ENCODE measurements at places on chromosomes 4 and X.

DNA sequence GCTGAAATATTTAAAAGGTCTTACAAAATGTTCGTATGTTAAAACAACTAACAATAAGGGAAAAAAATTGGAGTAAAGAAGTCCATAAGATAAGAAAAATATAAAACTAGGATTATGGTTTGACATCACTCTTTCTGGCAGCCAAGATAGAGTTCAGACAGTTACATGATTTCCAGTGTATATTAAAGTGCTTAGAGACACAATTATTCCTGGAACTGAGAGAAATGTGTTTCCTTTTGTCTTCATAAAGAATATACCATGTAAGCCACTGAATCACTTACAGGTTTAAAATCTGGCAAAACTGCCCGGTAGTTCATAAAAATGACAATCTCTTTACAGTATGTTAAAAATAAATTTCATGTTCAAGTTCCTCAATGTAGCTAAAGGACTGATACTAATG lies 538.7 kb upstream of the ATOH1 start:
- no peak for DNase-seq

DNA sequence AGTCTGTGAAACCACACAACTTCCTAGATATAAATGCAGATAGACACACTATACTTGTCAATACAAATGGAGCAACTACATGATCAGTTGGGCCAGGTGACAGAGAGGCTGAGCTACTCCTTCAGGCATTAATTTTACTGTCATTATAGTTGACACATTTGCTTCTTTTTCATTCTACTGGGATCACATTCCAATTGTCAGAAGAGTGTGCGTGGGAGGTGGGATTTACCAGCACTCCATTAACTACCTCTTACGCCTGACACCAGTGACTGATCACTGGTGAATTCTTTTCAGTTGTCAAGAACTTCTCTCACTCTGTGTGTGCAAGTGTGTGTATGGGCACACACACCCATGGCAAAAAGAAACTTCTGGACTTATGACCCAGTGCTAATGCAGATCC lies 94.2 kb upstream of the DIAPH2 start:
- no peak for DNase-seq

DNA sequence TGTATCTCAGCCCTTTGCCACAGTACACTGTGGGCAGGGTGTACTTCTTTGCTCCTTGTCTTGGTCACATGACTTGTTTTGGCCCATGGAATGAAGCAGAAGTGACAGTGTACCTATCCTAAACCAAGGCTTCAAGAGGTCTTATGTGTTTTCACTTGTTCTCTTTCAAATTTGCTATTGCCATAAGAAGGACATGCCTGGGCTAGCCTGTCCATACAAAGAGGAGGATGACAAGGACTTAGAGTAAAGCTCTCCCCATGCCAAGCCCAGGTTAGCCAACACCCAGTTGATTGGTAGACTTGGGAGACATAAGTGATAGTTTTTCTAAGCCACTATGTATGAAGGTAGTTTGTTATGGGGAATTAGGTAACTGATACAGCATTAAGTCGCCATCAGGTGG lies 141.1 kb upstream of the MID1 start:
- no peak for DNase-seq

DNA sequence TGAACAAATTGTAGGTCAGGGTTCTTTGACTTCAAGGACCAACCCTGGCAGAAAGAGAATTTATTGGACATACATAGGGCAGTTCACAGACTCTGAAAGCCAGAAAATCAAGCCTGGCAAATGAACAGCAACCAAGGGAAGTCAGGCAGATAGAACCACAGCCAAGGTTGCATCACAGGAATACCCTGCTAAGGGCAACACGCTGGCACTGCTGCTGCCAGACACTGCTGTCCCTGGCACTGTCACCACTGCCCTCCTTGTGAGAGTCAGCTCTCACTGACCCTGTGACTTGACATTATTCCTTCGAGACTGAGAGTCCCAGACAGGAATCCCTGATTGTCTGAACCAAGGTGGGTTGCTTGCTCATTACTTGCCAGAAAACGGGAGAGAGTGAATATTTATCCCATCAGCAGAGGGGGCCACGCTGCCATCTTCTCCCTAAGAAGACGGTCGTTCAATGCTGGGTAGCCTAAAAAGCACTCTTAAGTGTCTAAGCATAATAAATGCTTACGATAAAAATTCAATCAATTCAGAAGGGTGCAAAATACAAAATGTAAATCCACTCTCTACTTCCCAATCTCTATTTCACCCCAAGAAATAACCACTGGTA lies 23.2 kb upstream of the PTTG2 start:
- DNase-seq, result no peak

DNA sequence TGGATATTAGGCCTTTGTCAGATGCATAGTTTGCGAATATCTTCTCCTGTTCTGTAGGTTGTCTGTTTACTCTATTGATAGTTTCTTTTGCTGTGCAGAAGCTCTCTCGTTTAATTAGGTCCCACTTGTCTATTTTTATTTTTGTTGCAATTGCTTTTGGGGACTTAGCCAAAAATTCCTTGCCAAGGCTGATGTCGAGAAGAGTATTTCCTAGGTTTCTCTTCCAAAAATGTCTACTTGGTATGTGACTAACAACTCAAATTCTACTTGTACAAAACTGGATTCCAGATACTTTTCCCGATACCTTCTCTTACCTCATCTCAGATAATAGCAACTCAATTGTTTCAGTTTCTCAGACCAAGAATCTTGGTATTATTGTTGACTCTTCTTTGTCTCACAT lies 142.4 kb upstream of the GLRA2 start:
- no peak for DNase-seq

DNA sequence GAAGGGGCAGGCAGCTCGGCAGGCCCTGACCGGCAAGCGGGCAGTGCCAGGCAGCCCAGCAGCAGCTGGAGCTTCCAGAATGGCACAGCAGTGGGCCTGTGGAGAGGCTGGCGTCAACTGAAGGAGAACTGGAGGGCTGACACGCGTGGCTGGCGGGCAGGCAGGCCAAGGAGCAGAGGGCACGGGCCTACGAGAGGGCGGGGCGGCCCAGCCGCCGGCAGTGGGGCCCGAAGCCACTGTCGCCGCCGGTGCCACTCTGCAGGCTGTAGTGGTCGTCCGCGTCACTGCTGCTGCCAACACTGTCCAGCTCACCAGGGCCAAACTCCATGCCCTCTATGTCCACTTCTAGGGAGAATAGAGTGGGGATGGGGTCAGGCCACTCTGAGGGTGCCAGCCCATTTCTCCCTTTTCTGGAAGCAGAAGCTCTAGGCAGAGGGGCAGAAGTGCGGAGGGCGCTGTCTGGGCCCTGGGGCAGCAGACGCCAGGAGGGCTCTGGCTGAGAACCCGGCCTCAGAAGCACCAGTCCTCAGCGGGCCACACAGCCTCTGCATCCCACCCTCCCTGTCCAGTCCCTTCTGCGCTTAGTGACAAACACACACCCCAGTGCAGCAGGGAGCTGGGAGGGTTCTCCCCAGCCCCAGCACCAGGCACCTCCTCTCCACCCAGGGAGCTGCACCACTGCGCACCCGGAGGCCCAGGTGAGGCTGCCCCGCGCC lies 8.6 kb upstream of the HAUS3 start:
- no peak for DNase-seq

GRCh38 chr4:147110473-147111367 lies 165.1 kb upstream of the TTC29 start:
- no peak for DNase-seq

- no peak for DNase-seq
Measured at GRCh38 chr4:27278615-27279375, 418.2 kb downstream of the STIM2 start.

GRCh38 chrX:24443918-24444317 lies 21.2 kb upstream of the PDK3 start:
- DNase-seq, result no peak

DNA sequence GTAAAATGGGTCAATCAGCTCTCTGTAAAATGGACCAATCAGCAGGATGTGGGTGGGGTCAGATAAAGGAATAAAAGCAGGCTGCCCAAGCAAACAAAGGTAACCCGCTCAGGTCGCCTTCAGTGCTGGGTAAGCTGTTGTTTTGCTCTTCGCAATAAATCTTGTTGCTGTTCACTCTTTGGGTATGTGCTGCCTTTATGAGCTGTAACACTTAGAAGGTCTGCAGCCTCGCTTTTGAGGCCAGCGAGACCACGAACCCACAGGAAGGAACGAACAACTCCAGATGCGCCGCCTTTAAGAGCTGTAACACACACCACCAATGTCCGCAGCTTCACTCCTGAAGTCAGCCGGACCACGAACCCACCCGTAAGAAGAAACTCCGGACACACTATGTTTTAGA lies 11.5 kb upstream of the CAMK2D start:
- DNase-seq, result no peak

DNA sequence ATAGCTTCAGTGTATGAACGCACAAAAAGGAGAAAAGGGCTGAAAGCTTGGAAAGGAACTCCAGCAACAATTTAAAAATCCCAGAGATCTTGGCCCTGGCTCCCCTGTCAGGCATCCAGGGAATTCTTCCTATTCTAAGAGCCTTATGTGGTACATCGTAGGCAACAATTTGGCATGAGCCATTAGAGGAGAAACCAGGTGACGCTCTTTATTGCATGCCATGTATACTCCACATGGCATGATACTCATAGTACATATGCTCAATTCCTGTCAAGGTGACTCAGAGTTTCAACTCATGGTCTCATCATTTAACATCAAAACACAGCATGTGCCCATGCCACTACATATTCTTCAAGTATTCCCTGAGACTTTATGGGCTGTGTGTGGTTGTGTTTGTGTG lies 191.3 kb downstream of the OR13H1 start:
- no peak for DNase-seq

- no peak for DNase-seq
Measured at GRCh38 chrX:903116-903515, 272.5 kb downstream of the SHOX start.

DNA sequence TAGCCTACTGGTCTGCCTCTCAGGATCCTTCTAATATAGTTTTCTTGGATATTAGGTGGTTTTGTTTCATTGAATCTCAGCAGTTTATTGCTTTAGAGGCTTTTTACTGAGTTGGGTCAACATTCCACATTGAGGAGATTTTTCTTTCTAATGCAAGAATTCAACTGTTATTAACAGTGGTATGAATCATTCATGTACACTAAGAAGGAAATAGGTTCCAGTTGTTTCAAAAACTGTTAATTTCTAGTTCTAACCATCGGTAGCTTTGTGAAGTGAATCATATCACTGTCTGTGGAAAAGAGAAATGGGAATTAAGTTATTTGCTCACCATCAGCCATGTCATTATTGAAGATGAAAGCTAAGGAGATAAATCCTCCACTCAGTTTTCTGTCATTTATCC lies 331.5 kb downstream of the RPA4 start:
- no peak for DNase-seq

DNA sequence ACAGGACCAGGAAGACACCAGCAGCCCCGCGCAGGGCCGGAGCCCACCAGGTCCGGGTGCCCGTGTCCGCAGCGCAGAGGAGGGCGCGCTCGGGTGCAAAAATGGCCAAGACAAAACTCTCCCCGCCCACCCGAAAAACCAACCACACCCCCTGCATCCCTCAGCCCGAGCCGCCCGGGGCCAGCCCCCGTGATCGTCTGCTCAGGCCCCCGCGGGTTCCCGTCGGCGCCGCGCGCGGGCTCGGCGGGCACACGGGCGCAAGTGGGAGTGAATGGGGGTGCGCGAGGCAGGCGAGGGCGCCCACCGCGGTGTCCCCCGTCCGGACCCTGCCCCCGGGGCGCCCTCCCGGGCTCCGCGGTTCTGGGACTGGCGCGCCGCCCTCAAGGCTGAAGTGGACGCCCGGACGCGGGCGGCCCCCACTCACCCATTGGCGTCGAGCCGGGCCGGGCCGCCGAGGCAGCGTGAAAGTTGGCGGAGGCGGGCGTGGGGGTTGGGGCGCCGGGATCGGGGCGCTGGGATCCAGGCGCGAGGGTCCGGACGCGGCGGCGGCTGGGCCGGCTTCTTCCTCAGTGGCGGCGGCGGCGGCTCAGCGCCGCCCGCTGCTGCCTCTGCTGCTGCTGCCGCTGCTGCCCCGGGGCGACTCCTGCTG lies 393 bp downstream of the SH3KBP1 start:
- no peak for DNase-seq

DNA sequence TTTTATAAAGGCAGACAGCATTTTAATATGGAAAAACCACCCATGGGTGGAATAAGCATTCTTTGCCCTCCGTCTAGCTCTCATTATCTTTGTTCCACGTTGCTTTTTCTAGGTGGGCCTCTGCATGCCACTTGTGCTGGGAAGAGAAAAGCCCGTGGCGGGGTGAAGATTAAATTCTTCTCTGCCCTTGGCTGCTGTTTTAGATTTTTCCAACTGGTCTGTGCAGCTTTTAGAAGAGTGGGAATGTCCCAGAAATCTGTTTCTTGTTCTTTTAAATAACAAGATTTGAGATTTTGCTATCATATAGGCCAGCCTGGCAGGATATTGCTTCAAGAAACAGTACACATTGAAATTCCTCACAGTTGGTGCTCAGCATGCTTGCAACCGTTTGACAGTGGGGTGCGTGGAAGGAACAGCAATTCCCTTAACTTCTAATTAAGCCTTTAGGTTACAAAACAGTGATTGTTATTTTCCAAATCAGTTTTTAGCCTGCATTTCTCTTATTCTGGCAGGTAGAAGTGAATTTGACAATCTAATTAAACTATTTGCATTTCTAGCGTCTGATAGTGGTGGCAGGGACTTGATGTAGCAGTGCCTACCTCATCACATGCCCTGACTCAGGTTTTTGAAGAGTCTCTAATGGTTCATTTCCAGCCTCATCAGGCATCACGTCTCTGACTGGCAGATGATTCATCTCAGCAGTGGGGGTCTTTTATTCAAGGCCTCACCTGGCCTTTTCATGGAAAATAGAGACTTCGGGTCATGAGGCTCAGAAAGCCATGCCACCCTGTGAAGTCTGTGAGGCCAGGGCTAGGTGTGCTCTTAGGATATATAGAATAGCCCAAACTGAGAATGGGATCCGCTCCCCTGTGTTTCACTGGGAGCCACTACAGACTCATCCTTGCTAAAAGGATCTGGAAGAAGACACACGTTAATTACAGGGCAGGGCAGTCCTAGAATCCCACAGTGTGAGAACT lies 50.8 kb downstream of the PPEF1 start:
- DNase-seq, result no peak

- DNase-seq, result no peak
Measured at GRCh38 chr4:146243141-146243882, 29.0 kb downstream of the REELD1 start.

- DNase-seq, result no peak
Measured at GRCh38 chrX:38896724-38897298, 95.6 kb downstream of the MID1IP1 start.

GRCh38 chr4:138338840-138339239 lies 96.7 kb upstream of the SLC7A11 start:
- no peak for DNase-seq

GRCh38 chr4:142307857-142308256 lies 538.2 kb downstream of the INPP4B start:
- DNase-seq, result no peak
